ENCODE measurements at places on chromosomes 4 and X. TPM values are rescaled to one million over a fixed set of nuclear protein-coding genes. Genes with fewer than 3 reads are reported as not detected.

The RTL9 gene
- total RNA-seq: 0.17 TPM

DNA sequence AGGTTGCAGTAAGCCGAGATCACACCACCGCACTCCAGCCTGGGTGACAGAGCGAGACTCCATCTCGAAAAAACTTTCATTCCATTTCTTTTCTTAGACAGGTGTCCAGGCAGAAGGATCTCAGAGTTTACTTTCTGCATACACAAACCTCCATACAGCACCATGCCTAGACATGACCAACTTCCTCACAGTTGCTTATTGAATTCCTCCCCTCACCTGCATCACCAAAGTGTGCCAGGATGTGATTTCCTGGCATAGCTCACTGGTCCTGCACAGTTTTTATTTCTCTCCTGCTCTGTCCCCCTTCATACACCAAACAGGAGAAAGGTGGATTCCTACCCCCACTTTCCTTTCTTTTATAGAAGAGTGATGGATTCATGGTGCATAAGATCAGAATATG, 34.7 kb upstream of the PPARGC1A start:
- DNase-seq: no peak

The LRRC66 gene
- total RNA-seq: 0.51 TPM

DNA sequence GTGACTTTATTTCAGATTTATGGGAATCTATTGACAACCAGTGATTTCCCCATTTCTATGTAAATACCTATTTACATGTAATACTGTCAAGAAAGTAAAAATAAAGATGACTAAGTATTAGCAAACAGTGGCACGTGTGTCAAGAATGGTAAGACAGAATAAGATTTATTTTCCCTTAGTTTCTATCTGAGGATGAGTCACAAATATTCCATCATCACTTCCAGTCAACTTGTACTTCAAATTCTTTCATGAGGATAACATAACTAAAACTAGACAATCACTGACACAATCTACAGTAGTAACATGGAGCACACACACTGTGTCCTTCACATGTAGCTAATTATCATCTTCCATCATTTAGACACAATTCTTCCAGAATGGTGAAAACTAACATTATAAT, 625.3 kb upstream of the PCDH7 start:
- peak; percentile 15 for DNase-seq

GRCh38 chr4:73868206-73869129, 725 bp upstream of the CXCL1 start:
- peak; percentile 29 for DNase-seq

DNA sequence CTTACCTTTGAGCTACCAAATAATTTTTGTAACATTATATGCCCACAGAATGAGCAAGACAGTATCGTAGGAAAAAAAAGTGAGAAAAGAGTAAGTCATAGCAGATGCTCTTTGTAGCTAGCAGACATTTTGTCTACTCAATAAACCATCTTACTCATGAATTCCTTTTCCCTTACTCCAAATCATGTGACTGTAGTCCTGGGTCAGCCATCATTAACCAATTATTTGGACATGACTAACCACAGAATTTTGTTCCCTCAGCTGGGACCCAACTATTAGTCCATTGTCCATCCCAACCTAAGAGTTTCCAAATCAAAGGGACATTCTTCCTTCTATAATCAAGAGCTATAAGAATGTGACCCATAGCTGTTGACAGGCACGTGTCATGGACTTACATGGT, 11.4 kb downstream of the UBE2D3 start:
- DNase-seq: peak; percentile 93

GRCh38 chr4:87425711-87426110, 3.3 kb downstream of the NUDT9 start:
- no peak for DNase-seq

Data from fibroblast of lung (primary cell).